ENCODE measurements at places on chromosomes 16 and 17.

- no peak overlapping the region for H3K4me3 ChIP-seq
- no peaks in the 10 kb centered on the region for H3K27me3 ChIP-seq
- H3K36me3 ChIP-seq: no peaks in the 10 kb centered on the region
- no peak overlapping the region for H3K27ac ChIP-seq
Observed at GRCh38 chr17:32586666-32587065, 99.9 kb downstream of the CDK5R1 start.

DNA sequence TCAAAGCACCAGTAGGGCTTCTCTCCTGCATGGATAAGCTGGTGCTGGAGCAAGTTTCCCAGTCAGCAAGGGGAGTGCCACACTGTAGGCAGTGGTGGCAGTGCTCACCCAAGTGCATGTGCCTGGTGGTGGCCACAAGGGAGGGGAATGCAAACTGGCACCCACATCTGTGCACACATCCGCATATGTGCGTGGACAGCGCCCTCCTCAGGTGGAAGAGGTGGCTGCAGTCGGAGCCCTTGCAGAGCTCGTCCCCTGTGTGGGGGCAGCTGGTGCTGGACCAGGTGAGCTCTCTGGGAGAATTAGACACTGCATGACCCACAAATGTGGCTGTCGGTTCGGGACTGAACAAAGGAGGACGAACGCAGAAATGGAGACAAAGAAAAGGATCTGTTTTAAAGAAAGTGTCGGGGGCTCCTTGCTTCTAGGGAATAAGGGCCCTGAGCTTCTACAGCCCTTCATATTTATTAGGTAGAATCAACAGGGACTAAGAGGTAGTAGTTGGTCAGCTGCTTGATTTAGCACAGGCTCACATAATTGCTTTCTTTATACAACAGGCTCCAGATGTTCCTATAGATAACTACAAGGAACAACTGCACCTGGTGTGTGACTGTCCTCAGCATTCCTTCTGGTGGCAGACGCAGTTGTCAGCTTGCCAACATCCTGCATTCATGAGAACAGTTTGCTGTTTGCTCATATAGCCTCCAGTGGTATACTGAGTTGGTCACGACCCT lies 5.3 kb upstream of the ZNF689 start:
- peaks cover 11% of the 10 kb centered on the region for H3K4me1 ChIP-seq
- DNase-seq: peak; percentile 48
- H3K4me3 ChIP-seq: no peak overlapping the region
- H3K27me3 ChIP-seq: no peaks in the 10 kb centered on the region
- H3K36me3 ChIP-seq: no peaks in the 10 kb centered on the region
- H3K27ac ChIP-seq: no peak overlapping the region

GRCh38 chr16:19822533-19822932 lies 62.1 kb downstream of the GPRC5B start:
- H3K27me3 ChIP-seq: no peaks in the 10 kb centered on the region
- no peaks in the 10 kb centered on the region for H3K4me1 ChIP-seq
- no peak overlapping the region for H3K4me3 ChIP-seq
- H3K27ac ChIP-seq: no peak overlapping the region
- DNase-seq: no peak
- no peaks in the 10 kb centered on the region for H3K36me3 ChIP-seq

GRCh38 chr17:77264617-77265230 lies 124.0 kb downstream of the SEC14L1 start:
- no peaks in the 10 kb centered on the region for H3K27me3 ChIP-seq
- no peak overlapping the region for H3K27ac ChIP-seq
- H3K36me3 ChIP-seq: no peaks in the 10 kb centered on the region
- H3K4me1 ChIP-seq: peaks cover 6% of the 10 kb centered on the region

DNA sequence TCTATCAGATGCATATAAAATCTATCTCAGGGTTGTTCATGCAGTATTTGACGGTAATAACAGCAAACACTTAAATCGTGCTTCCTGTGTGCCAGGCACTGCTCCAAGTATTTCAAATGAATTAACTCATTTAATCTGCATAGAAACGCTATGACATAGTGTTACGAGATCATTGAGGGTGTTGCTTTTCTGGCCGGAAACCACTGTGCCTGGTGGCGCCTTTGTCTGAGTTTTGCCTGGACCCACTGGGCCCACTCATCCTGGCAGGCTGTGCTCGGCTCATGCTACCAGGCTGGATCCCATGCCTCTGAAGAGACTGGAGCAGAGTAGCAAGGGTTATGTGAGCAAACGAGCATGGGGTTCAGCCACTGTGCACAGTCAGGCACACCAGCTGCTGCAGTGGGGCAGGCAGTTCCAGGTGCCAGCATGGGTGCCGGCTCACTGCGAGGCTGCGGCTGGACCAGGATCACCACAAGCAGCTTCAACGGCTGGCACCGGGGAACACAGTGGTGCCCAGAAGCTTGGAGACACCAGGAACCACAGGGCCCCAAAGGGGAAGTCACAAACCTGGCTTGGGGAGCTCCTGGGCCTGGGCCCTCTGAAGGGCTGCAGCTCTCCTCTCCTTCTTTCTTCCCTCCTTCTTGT lies 45.9 kb upstream of the CLEC19A start:
- no peaks in the 10 kb centered on the region for H3K4me1 ChIP-seq
- H3K36me3 ChIP-seq: no peaks in the 10 kb centered on the region
- H3K27ac ChIP-seq: no peak overlapping the region
- no peaks in the 10 kb centered on the region for H3K27me3 ChIP-seq

- H3K27ac ChIP-seq: no peak overlapping the region
- no peaks in the 10 kb centered on the region for H3K36me3 ChIP-seq
- H3K4me1 ChIP-seq: peaks cover 35% of the 10 kb centered on the region
- DNase-seq: no peak
- H3K4me3 ChIP-seq: no peak overlapping the region
- no peaks in the 10 kb centered on the region for H3K27me3 ChIP-seq
Observed at GRCh38 chr17:27345141-27345904, 51.4 kb downstream of the WSB1 start.

DNA sequence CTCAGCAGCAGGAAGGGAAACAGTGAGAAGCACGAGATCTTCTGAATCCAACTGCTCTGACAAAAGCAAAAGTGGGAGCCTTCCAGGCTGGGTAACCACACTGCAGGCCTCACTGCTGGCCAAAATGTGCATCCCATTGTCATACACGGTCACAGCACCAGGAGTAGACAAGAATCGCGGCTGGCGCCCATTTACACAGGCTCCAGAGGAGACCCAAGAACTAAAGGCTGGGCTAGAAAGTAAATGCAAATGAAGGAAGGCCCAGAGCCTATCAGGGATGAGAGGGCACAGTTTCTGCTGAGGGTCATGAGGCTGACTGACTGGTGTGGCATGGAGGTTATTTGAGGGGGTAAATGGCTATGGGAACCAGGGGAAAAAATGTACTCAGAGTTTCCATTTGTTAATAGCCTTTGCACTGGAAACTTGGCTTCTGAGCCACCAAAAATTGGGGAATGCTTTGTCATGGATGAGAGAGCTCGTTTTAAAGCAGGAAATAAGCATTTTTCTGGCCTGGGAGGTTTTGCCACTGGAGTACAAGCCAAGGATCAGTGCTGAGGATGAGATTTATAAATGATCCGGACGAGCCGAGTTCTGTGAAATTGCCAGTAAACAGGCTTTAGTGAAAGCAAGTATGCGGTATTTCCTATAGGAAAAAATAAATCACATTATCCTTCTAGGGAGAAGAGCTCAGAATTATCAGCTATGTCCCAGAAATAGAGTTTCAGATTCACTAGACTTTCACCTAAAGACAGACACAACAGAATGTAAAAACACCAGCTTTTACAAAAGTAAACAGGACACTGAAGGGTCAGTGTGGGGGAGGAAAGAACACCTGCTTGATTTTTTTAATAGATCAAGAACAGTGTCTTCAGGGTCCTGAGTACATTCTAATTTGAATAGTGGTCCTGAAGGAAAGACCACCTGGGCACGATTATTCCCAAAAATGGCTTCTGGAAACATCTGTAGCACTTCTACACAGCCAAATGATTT lies 66.9 kb upstream of the GSG1L start:
- H3K4me1 ChIP-seq: no peaks in the 10 kb centered on the region
- H3K4me3 ChIP-seq: no peak overlapping the region
- H3K27ac ChIP-seq: no peak overlapping the region

- H3K27ac ChIP-seq: no peak overlapping the region
- H3K4me1 ChIP-seq: no peaks in the 10 kb centered on the region
- H3K4me3 ChIP-seq: no peak overlapping the region
- no peak for DNase-seq
- no peaks in the 10 kb centered on the region for H3K36me3 ChIP-seq
Observed at GRCh38 chr16:491220-491919, 36.1 kb upstream of the CAPN15 start.

DNA sequence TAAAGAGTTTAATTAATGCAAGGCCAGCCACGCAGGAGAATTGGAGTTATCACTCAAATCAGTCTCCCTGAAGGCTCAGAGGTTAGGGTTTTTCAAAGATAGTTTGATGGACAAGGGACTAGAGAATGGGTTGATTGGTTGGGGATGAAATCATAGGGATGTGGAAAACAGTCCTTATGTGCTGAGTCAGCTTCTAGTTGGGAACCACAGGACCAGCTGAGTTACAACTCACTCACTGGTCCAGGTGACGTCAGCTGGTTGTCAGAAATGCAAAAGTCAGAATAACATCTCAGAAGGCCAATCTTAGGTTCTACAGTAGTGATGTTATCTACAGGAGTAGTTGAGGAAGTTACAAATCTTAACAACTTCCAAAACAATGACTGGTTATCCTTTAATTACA lies 47.6 kb downstream of the CPD start:
- H3K36me3 ChIP-seq: peaks cover 15% of the 10 kb centered on the region
- no peaks in the 10 kb centered on the region for H3K4me1 ChIP-seq
- DNase-seq: no peak
- H3K27me3 ChIP-seq: no peaks in the 10 kb centered on the region
- H3K4me3 ChIP-seq: no peak overlapping the region
- no peak overlapping the region for H3K27ac ChIP-seq

DNA sequence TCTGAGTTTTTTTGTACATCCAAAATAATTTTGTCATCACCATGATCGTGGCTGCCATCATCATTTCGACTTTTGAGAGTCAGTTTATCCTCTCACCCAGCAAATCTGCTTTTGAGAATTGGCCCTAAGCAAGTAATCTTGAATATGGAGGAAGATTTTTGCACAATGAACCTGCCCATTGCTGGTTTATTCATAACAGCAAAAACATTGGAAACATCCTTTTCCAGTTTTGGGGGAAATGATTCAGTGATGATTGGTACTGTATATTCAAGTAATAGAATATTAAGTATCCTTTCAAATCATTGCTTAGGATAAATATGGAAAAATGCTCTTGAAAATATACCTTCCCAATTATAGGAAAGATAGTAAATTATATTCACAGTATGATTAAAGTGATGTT lies 53.1 kb downstream of the PRKCA start:
- no peaks in the 10 kb centered on the region for H3K36me3 ChIP-seq
- no peaks in the 10 kb centered on the region for H3K27me3 ChIP-seq
- no peak overlapping the region for H3K4me3 ChIP-seq
- no peak for DNase-seq
- no peak overlapping the region for H3K27ac ChIP-seq

GRCh38 chr16:88318051-88318450 lies 64.7 kb upstream of the ZNF469 start:
- H3K4me1 ChIP-seq: peaks cover 21% of the 10 kb centered on the region
- DNase-seq: no peak
- H3K27ac ChIP-seq: no peak overlapping the region
- no peaks in the 10 kb centered on the region for H3K27me3 ChIP-seq
- no peak overlapping the region for H3K4me3 ChIP-seq

DNA sequence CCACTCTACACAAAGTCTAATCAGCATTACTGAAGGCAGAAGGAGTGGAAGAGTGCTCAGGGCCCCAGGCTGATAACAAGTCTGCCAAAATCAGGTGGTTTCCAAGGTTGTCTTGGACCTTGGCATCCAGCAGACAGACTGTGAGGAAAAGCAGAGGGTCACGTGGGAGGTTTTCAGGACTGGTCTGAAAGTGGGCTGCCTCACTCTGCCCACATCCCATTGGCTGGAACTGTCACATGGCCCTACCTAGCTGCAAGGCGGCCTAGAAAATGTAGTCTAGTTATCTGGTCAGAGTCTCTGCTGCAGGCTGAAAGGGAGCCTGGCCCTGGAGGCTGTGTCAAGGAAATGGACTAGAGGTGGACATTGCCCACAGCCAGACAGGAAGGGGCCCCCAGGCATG lies 310.7 kb upstream of the ASIC2 start:
- H3K27me3 ChIP-seq: no peaks in the 10 kb centered on the region
- H3K4me1 ChIP-seq: no peaks in the 10 kb centered on the region
- no peak overlapping the region for H3K4me3 ChIP-seq
- no peak for DNase-seq
- no peak overlapping the region for H3K27ac ChIP-seq

DNA sequence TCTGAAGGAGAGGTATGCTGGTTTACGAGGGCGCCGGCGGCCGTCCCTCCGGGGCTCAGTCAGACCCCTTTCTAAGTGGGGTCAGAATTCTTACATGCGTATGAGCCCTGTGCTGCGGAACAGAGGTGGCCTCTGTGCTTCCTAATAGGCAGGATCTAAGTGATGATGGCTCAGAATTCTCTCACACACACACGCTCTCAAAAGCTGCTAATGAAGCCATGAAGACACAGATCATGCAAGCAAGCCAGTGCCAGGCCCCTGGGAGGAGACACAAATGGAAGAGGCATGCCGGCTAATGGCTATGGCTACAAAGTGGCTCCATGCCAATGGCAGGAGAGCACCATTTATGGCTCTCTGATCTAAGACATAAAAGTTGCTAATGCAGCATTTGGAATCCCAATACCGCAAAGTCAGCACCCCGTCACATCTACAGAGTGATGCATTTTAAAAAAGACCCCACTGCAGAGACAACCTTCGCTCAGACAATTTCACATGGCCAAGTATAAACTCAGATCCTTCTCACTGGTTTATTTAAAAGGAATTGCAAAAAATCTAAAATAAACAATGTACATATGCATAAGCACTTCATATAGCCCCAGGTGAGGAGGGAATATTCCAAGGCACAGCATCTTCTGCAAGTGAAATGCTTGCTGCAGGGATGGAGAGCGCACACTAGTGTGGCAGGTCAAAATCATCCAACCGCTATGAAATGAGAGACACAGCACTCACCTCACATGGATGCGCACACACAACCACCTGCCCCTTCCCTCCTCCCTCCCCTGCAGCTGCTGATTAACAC lies 24.5 kb downstream of the NPLOC4 start:
- H3K36me3 ChIP-seq: peaks cover 49% of the 10 kb centered on the region
- H3K27ac ChIP-seq: no peak overlapping the region
- no peak overlapping the region for H3K4me3 ChIP-seq
- DNase-seq: no peak
- no peaks in the 10 kb centered on the region for H3K27me3 ChIP-seq

DNA sequence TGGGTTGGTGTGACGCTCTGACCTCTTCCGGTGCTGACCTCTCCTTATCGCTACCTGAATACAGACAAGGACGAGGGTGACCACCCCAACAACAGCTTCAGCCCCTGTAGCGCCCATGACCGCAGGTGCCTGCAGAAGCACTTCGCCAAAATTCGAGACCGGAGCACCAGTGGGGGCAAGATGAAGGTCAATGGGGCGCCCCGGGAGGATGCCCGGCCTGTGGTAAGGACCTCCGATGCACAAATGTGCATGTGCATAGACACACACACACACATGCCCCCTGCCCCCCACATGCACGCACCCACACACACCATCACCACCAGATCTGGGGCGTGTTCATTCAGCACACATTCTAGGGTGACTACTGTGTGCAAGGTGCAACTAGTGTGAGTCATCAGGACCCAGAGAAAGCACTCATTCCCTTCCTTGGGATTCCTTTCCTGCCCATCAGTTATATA lies 9.7 kb downstream of the IGFBP4 start:
- no peak overlapping the region for H3K4me3 ChIP-seq
- no peaks in the 10 kb centered on the region for H3K4me1 ChIP-seq
- H3K36me3 ChIP-seq: no peaks in the 10 kb centered on the region
- no peak overlapping the region for H3K27ac ChIP-seq
- DNase-seq: no peak
- no peaks in the 10 kb centered on the region for H3K27me3 ChIP-seq

Data from HCT116 (cell line).